ENCODE measurements at places on chromosomes 6 and 20. TPM values are rescaled to one million over a fixed set of nuclear protein-coding genes. Genes with fewer than 3 reads are reported as not detected.
A peak's percentile ranks its signal among the peaks of the same experiment; 100 is the strongest.

GRCh38 chr6:46476301-46476700 is 14.9 kb downstream of the RCAN2 start:
- H3K4me1 ChIP-seq: peaks cover 38% of the 10 kb centered on the region
- no peaks in the 10 kb centered on the region for H3K36me3 ChIP-seq
- no peak overlapping the region for H3K27ac ChIP-seq
- DNase-seq: peak; percentile 82

- no peaks in the 10 kb centered on the region for H3K27me3 ChIP-seq
- peak overlapping the region; percentile 96 for H3K27ac ChIP-seq
- H3K36me3 ChIP-seq: peaks cover 2% of the 10 kb centered on the region
Observed at GRCh38 chr6:112223070-112223861, 31.1 kb downstream of the LAMA4 start.

- H3K4me3 ChIP-seq: no peak overlapping the region
- no peak for DNase-seq
- H3K36me3 ChIP-seq: no peaks in the 10 kb centered on the region
- peaks cover 17% of the 10 kb centered on the region for H3K27me3 ChIP-seq
- H3K4me1 ChIP-seq: 0 out of 2 replicates have a peak, but pooled peaks cover 3% of the 10 kb centered on the region
Observed at GRCh38 chr20:45994761-45995493, 13.8 kb upstream of the MMP9 start.

DNA sequence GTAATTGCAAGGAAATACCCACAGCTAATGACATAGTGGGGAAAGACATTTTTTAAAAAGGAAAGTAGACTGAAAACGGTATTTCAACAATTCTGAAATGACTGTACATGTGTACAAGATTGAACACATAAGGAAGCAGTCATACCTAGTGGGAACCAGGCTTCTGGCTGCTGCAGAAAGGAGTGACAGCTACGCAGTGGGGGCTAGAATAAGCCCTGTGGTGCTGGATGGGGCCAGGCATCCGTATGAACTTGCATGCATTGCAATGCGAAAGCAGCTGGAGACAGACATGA is 54.9 kb upstream of the GPR31 start:
- no peaks in the 10 kb centered on the region for H3K27me3 ChIP-seq
- H3K4me1 ChIP-seq: no peaks in the 10 kb centered on the region
- H3K27ac ChIP-seq: no peak overlapping the region
- no peaks in the 10 kb centered on the region for H3K36me3 ChIP-seq

DNA sequence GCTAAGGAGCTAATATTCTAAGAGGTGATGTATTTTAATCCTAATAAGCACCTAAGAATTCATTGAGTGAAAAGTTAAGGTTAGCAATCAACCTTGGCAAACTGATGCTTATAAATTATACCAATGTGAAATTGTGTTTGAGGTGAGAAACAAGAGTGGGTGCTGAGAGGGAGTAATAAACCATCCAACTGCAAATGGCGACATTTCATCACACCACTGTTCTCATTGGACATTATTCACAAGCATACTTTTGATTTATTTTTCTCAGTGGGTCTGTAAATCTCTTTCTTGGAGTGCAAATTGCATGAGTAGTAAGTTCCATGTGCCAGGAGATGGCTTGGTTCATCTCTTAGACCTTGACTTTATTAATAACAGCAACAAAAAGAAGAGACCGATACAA is 71.5 kb downstream of the BMP6 start:
- H3K36me3 ChIP-seq: no peaks in the 10 kb centered on the region
- no peaks in the 10 kb centered on the region for H3K27me3 ChIP-seq
- no peak overlapping the region for H3K27ac ChIP-seq
- H3K4me3 ChIP-seq: no peak overlapping the region
- H3K4me1 ChIP-seq: no peaks in the 10 kb centered on the region

- no peak for DNase-seq
- no peak overlapping the region for H3K27ac ChIP-seq
- H3K36me3 ChIP-seq: no peaks in the 10 kb centered on the region
Observed at GRCh38 chr20:9668381-9668780, 154.0 kb downstream of the LAMP5 start.

DNA sequence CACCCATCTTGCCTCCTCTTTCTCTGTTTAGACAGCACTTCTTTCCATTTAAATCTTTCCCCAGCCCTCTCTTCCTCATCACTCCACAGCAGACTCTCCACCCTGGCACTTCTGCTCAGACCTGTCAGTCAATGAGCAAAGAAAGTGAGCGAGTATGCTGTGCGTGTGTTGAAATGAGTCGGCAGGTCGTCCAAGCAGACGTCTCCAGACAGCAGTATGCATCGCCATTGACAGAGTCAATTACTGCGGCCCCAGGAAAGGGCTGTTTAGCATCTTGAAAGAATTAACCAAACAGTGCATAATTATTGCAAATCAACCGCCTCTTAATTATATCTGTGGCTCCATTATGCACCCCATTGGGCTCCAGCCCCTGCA is 54.8 kb upstream of the KCNG1 start:
- no peak overlapping the region for H3K4me3 ChIP-seq
- peaks cover 70% of the 10 kb centered on the region for H3K27me3 ChIP-seq
- no peak overlapping the region for H3K27ac ChIP-seq
- H3K36me3 ChIP-seq: no peaks in the 10 kb centered on the region
- no peak for DNase-seq
- no peaks in the 10 kb centered on the region for H3K4me1 ChIP-seq

GRCh38 chr20:19737025-19737424 is 21.0 kb upstream of the RIN2 start:
- H3K4me3 ChIP-seq: no peak overlapping the region
- H3K4me1 ChIP-seq: peaks cover 29% of the 10 kb centered on the region
- no peaks in the 10 kb centered on the region for H3K27me3 ChIP-seq

DNA sequence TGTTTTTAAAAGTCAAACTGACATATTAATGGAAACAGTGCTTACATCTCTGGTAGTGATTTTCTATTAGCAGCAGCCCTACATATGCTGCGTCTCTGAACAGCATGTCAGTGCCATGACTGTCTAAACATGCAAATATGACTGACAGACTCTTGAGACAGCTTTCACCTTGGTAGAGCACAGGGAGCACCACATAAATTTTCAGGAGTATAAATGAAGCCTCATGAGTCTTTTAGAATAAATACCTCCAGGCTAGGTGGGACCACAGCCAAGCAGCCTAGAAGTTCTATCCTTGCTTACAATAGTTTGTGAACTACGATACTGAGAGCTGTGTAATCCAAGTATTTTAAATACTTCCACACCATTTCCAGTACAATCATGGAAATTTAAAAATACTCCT is 410.7 kb upstream of the RUNX2 start:
- H3K36me3 ChIP-seq: no peaks in the 10 kb centered on the region
- H3K4me3 ChIP-seq: no peak overlapping the region
- no peaks in the 10 kb centered on the region for H3K27me3 ChIP-seq
- no peaks in the 10 kb centered on the region for H3K4me1 ChIP-seq
- no peak for DNase-seq
- no peak overlapping the region for H3K27ac ChIP-seq

GRCh38 chr6:129786548-129786947 is 74.6 kb downstream of the TMEM244 start:
- no peaks in the 10 kb centered on the region for H3K27me3 ChIP-seq
- H3K27ac ChIP-seq: no peak overlapping the region
- H3K36me3 ChIP-seq: no peaks in the 10 kb centered on the region
- no peak overlapping the region for H3K4me3 ChIP-seq

DNA sequence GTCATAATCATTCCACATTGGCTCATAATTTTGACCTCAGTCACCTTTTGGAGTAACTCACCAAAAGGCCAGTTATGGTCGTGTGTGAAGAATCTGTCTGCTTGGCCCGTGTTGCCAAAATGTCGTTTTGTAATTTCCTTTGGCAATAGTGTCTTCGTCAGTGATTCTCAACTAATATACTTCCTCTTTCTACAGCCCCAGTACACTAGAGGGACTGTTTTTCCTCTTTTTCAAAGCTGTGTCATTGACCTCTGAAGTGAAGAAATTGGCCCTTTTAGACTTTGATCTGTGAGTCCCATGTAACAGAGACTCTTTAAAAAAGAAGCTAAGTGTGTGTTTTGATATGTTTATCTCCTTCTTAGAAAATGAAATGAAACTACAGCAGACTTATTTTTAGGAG is 5.2 kb downstream of the FOXO3 start:
- H3K27me3 ChIP-seq: no peaks in the 10 kb centered on the region
- H3K36me3 ChIP-seq: peaks cover 13% of the 10 kb centered on the region
- H3K4me1 ChIP-seq: peaks cover 42% of the 10 kb centered on the region
- DNase-seq: peak; percentile 91
- peak overlapping the region; percentile 77 for H3K27ac ChIP-seq

GRCh38 chr20:35226126-35226883 is at the start of gene MMP24:
Gene MMP24 (plus strand): TSS chr20:35226690. CDS start chr20:35226739, 49 bp downstream.
- H3K4me3 ChIP-seq: peak within 1 kb of the TSS; percentile 52
- peaks cover 4% of the 10 kb centered on the region for H3K4me1 ChIP-seq
- DNase-seq: peak; percentile 29
- no peak within 1 kb of the TSS for H3K27ac ChIP-seq

GRCh38 chr6:43077981-43078511 is 1.9 kb downstream of the PTK7 start:
- H3K4me3 ChIP-seq: peak overlapping the region; percentile 94
- no peaks in the 10 kb centered on the region for H3K36me3 ChIP-seq
- peak overlapping the region; percentile 85 for H3K27ac ChIP-seq
- DNase-seq: peak; percentile 82
- H3K4me1 ChIP-seq: peaks cover 30% of the 10 kb centered on the region

GRCh38 chr20:32159766-32160221 is 47.7 kb downstream of the PLAGL2 start:
- H3K4me1 ChIP-seq: peaks cover 8% of the 10 kb centered on the region
- no peak for DNase-seq
- H3K4me3 ChIP-seq: no peak overlapping the region
- H3K36me3 ChIP-seq: peaks cover 29% of the 10 kb centered on the region
- no peak overlapping the region for H3K27ac ChIP-seq

DNA sequence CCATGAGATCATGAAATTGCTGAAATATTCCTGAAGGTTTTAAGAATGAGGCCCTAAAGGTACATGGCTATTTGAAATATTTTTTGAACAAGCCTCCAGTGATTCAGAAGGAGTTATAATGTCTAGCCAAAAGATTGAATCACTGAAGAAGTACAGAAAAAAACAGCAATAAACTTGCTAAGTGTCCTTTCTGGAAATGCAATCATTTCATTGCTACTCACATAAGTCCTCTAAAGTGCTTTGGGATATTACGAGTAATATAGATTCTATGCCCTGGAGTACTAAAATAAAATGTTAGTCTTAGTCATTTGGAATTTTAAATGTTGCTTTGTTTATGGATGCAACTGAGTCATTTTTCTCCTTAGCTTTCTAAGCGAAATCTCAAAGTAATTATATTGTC is 32.7 kb downstream of the CENPW start:
- DNase-seq: peak; percentile 50
- no peaks in the 10 kb centered on the region for H3K27me3 ChIP-seq
- no peak overlapping the region for H3K27ac ChIP-seq
- H3K4me3 ChIP-seq: no peak overlapping the region

DNA sequence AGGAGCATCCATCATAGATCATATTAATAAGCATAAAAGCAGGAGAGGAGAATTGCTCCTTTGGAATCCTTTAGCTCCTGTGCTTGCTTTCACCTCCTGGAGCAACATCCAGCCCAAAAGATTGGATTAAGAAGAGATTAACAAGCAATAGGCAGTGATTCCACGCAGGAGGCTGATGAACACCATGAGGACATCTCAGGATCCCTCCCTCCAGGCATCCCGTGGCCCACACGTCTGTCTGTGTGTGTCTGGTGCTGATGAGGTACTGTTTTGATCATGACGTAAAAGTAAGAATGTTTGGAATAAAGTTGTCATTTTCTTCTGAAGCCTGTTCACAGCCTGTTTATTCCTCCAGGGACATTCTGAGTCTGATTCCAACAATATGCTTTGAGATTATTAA is 185.5 kb upstream of the MYLIP start:
- no peak overlapping the region for H3K4me3 ChIP-seq
- peaks cover 7% of the 10 kb centered on the region for H3K4me1 ChIP-seq
- no peak for DNase-seq
- no peaks in the 10 kb centered on the region for H3K27me3 ChIP-seq
- H3K36me3 ChIP-seq: no peaks in the 10 kb centered on the region
- H3K27ac ChIP-seq: no peak overlapping the region

DNA sequence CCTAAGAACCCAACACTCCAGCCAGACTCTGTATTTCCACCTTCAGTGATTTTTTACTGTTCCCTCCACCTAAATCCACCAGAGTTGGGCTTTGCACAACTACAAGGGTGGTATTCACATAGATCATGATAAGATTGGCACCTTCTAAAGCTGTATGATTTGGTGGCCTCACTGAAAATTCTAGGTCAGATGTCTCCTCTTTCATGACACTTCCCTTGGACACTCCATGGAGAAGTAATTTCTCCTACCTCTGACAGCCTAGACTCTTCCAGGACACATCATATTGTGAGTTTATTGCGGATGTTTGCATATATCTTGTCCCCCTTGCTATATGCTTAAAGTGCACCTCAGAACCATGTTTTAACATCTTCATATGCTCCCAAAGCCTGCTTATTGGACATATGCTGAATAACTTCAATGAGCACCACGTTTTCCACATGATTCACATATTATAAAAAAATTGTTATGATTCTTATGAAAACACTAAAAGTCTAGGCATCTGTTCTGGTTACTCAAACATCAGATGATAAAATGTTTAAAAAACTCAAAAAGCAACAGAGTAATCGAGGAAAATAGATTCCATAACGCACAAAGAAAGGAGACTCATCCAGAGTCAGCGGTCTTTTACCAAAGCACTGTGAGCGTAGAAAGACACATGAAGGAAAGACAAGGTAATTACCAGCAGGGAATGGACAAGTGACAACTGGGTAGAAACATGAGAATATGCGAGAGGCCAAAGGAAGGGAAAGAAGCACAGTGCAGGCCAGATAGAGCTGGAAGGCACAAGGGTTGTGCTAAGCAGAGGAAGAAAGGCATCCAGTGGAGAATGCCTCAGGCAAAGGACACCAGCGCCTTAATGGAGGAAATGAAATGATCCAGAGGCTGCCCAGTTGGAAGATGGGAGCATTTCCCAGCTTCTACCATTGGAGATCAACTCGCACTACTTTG is 46.5 kb downstream of the KIF16B start:
- no peaks in the 10 kb centered on the region for H3K36me3 ChIP-seq

GRCh38 chr6:150652848-150653613 is 53.3 kb downstream of the PLEKHG1 start:
- DNase-seq: peak; percentile 43
- H3K36me3 ChIP-seq: no peaks in the 10 kb centered on the region
- H3K27me3 ChIP-seq: no peaks in the 10 kb centered on the region
- H3K4me1 ChIP-seq: no peaks in the 10 kb centered on the region
- H3K4me3 ChIP-seq: no peak overlapping the region

GRCh38 chr20:59221049-59221706 is 57.6 kb downstream of the ZNF831 start:
- H3K4me1 ChIP-seq: peaks cover 5% of the 10 kb centered on the region
- H3K27me3 ChIP-seq: peaks cover 55% of the 10 kb centered on the region
- H3K27ac ChIP-seq: no peak overlapping the region

DNA sequence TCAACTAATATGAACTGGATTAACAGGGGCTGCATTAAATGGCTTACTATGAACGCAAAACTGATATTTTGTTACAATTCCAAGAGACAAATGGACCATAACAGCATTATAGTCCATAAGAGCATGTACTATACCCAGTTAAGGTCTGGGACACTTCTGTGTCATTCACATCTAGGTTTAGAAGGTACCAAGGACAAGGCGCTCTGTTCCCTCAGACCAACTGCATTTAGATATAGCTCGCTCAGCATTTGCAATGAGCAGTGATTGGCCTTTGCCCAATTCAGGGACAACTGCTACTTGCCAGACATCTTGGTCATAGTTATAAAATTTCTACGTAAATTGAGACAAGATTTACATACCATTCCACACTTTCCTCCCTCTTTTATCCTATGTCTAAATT is 132.4 kb downstream of the HS3ST5 start:
- H3K4me1 ChIP-seq: no peaks in the 10 kb centered on the region
- no peak for DNase-seq
- no peak overlapping the region for H3K4me3 ChIP-seq

Gene SLA2
- total RNA-seq: not detected

Gene NRN1
- total RNA-seq: 78.5 TPM

Gene SYNDIG1
- total RNA-seq: 2.6 TPM

Gene ELOVL2
- total RNA-seq: 0.32 TPM

Gene ERVFRD-1
- not detected for total RNA-seq

Gene PROCR
- 44.3 TPM for total RNA-seq
